AG04450 (cell line): ENCODE measurements at places on chromosomes 7 and 10. TPM values are rescaled to one million over a fixed set of nuclear protein-coding genes. Genes with fewer than 3 reads are reported as not detected.

DNA sequence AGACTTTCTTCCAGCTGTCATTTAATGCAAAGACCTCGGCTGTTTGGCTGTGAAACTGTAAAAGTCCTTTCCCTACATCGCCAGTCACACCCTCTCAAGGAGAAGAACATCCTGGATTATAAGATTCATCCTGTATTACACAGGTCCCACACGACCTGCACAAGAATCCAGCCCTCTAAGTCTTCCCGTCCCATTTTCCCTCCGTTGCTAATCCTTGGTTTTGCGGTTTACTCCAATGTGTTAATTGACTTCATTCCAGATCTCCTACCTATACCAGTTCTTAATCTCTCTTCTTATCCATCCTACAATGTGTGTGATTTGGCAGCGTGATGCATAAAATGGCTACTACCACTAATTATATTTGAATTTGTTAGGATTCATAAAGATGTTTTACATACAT, 110.4 kb downstream of the COL28A1 start:
- no peak for DNase-seq

DNA sequence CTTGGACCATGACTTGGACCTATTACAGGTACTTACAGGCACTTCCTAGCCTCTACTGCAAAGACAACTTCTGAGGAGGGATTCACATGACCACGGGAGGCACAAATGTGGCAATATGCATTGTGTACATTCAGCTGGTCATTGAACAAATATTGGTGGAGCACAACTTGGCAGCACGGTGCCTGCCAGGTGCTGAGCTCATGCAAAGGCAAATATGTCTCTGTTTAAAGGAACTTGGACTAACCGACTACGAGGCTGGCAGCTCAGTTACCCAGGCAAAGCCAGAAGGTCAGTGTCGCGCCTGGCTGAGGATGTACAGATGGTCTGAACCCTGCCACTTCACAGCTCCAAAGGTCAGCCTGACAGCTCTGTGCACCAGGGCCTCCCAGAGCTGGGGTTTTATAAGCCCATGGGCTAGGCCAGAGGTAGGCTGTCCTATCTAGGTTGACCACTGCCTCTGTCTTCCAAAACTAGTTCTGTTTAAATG, 6.1 kb downstream of the DENND11 start:
- DNase-seq, result no peak

GRCh38 chr7:66464059-66464458, 164.6 kb upstream of the KCTD7 start:
- no peak for DNase-seq

DNA sequence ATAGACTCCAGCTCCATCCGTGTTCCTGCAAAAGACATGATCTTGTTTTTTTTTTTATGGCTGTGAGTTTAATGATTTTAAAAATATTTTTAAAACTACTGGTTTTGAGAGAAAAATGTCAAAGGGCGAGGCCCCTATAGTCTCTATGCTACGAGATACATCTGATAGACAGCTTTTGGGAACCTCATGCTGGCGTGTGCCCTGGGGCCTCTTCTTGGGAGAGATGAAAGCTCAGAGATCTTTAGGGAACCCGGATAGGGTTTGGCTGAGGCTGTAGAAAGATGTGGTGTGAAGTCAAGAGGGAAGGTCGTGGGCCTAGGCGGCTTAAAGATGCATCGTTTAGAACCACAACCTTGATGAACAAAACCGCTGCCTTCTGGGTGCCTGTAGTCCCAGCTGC, 70.2 kb downstream of the PDIA4 start:
- no peak for DNase-seq

DNA sequence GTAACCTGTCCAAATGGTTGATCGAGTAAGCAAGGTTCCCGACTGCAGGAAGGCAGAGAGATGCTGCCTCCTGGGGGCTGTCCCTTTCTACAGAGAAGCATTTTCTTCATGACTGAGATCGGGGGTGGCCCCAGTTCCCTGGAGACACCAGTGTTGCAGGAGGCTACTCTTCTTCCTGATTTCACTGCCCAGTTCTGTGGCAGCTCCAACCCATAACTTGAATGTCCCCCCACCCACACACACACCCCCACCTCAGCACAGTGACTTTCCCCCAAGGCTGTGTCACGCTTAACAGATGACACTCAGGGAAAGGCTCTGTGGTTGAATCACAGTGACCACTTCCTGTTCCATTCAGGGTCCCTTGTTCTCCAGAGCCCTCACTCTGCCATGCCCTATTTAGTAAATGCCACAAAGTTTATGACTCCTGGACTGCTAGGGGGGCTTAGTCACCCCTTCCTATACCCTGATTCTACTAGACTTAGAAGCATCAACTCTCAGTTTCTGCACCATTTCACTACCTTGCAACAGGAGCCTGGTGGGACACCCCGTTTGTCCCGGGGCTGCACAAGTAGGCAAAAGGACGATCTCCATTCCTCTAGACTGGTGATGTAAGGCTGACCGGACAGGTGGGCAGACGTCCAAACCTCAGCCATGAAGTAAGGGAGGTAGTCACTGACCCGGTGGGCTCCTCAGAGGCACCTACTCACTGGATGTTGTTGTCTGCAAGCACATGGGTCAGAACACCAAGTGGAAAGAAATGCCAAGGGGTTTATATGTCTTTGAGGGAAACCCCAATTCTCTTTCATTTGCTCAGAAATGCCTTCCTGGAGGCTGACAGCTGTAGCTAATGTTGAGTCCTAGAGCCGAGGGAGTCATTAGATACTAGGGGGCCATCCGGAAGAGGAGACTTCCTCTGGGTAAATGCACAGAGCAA, 31.3 kb upstream of the SMC3 start:
- DNase-seq, result peak; percentile 61

DNA sequence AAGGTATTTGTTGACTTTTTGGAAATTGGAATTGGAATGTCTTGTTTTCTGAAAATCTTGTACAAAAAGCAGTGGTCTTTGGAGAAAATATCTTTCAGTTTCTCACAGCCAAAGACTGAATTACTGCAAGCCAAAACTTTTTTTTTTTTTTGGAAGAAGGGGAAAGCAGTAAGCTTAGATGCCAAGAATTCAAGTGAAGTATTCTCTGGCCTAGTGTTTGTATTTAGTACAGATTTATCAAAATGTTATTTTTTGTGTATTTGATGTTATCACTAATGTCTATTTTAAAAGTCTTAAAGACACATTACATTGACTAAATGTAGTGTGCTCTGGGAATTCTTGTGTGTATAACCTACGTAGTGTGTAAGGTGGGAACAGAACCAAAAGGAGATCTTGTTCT, 6.2 kb downstream of the TET1 start:
- DNase-seq, result no peak

GRCh38 chr7:105666324-105666723, 85.0 kb upstream of the EFCAB10 start:
- DNase-seq, result no peak

GRCh38 chr10:112962343-112962742, 12.3 kb downstream of the TCF7L2 start:
- DNase-seq, result no peak

DNA sequence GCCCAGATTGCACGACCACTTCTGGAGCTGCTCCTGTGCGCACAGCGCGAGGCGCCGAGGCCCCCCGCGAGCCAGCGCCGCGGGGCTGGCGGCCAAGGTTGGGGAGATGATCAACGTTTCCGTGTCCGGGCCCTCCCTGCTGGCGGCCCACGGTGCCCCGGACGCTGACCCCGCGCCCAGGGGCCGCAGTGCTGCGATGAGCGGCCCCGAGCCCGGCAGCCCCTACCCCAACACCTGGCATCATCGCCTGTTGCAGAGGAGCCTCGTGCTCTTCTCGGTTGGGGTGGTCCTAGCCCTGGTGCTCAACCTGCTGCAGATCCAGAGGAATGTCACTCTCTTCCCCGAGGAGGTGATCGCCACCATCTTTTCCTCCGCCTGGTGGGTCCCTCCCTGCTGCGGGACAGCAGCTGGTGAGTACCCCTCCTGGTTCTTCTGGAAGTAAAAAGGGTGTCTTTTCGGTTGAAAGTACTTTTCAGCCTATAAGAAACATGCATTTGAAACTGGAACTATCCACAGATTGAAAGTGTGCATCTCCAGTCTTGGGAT, 683 bp downstream of the INSIG1 start:
- no peak for DNase-seq

DNA sequence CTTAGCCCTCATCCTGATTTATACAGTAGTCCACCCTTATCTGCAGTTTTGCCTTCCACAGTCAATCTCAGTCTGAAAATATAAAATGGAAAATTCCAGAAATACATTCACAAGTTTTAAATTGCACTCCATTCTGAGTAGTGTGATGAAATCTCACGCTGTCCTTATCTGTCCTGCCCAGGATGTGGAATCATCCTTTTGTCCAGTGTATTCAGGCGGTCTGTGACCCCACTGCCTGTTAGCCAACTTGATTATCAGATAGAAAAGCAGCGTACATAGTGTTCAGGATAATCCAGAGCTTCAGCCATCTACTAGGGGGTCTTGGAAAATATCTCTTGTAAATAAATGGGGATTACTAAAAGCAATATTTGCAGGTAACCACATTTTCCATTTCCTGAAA, 146.3 kb downstream of the MALRD1 start:
- no peak for DNase-seq

DNA sequence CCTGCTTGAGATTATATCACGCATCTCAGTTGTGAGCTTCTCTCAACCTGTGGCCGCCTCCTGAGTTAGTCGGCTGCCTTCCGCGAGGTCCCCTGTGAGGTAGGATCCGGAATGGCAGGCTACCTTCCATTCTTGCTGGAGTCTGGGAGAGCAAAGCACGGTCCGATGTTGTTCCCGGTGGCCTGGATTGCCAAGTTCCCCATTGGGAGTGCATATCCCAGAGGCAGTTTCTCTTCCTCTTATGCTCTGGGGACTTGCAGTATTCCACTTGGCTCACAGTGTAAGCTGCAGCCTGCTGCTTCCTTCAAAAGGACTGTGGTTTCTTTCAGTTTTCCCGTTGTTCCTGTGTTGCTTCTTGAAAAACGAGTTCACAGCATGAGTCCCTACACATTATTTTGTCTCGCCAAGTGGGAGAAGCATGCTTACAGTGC, 225.4 kb upstream of the ZWINT start:
- no peak for DNase-seq

Gene ANXA8L1
- 0.06 and 0.10 TPM in 2 replicates for polyA plus RNA-seq

Gene ZRANB1
- 29.9 and 36.9 TPM in 2 replicates for polyA plus RNA-seq

Gene HMX3
- not detected in 2 replicates for polyA plus RNA-seq

Gene OR2A5
- polyA plus RNA-seq, result not detected in 2 replicates

Gene GARIN1A
- polyA plus RNA-seq, result 0.47 TPM in 2 replicates

Gene ASB10
- not detected in 2 replicates for polyA plus RNA-seq

Gene TMEM178B
- 0.01 TPM in 2 replicates for polyA plus RNA-seq

Gene SH2B2
- 0.52 and 0.89 TPM in 2 replicates for polyA plus RNA-seq
